ENCODE measurements at places on chromosomes 13 and 19. TPM values are rescaled to one million over a fixed set of nuclear protein-coding genes. Genes with fewer than 3 reads are reported as not detected.

IL4I1 gene
- total RNA-seq: not detected

ANKRD10 gene
- 24.3 TPM for total RNA-seq

CEBPA gene
- total RNA-seq: 18.3 TPM

ZNF85 gene
- 2.7 TPM for total RNA-seq

ADM5 gene
- 0.92 TPM for total RNA-seq

SIGLEC10 gene
- total RNA-seq: 2.0 TPM

ZNF681 gene
- total RNA-seq: 1.5 TPM

ZNF560 gene
- not detected for total RNA-seq

FFAR1 gene
- not detected for total RNA-seq

CYP2B6 gene
- total RNA-seq: not detected

ZIC2 gene
- total RNA-seq: 0.04 TPM

SIAH3 gene
- total RNA-seq: 0.04 TPM

INAFM1 gene
- total RNA-seq: 7.3 TPM

POU2F2 gene
- total RNA-seq: 1.00 TPM

ATXN8OS gene
- total RNA-seq: not detected

LGALS14 gene
- not detected for total RNA-seq

ICAM1 gene
- 3.5 TPM for total RNA-seq

HDGFL2 gene
- 19.2 TPM for total RNA-seq

KLK14 gene
- total RNA-seq: 0.68 TPM

MVB12A gene
- 49.9 TPM for total RNA-seq

SPACA7 gene
- total RNA-seq: not detected

ICAM5 gene
- total RNA-seq: 1.3 TPM

HS6ST3 gene
- not detected for total RNA-seq

MEIOSIN gene
- total RNA-seq: not detected

CGB8 gene
- not detected for total RNA-seq

SPTBN4 gene
- total RNA-seq: 0.20 TPM

ZNF562 gene
- total RNA-seq: 46.7 TPM

ABHD8 gene
- total RNA-seq: 2.2 TPM

SYNGR4 gene
- not detected for total RNA-seq

ENOX1 gene
- total RNA-seq: 0.12 TPM

KLK4 gene
- not detected for total RNA-seq

NRTN gene
- 2.7 TPM for total RNA-seq

ONECUT3 gene
- total RNA-seq: not detected

LYPD5 gene
- total RNA-seq: 18.0 TPM

SHC2 gene
- 1.7 TPM for total RNA-seq

ASPDH gene
- total RNA-seq: not detected

EDNRB gene
- 2.6 TPM for total RNA-seq

ODAD3 gene
- not detected for total RNA-seq

GIPC1 gene
- total RNA-seq: 254 TPM

SLAIN1 gene
- 0.32 TPM for total RNA-seq
